ENCODE measurements at places on chromosomes 2 and 18.

DNA sequence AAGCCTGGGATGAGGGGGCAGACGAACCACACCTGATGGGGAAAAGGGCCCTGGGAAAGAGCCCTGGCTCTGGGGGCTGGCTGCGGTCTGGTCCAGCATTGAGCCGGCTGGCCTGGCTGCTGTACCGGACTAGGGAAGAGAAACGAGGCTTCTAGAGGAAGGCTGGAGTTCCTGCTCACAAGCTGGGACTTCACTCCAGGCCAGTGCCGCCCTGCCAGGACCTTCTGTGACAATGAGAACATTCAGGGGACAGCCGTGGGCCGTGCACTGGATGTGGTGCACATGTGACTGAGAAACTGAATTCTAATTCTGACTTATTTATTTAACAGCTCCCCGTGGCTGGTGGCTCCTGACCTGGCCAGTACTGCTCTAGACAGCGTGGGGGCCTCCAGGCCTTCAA is 269.3 kb downstream of the HDAC4 start:
- no peak for DNase-seq

DNA sequence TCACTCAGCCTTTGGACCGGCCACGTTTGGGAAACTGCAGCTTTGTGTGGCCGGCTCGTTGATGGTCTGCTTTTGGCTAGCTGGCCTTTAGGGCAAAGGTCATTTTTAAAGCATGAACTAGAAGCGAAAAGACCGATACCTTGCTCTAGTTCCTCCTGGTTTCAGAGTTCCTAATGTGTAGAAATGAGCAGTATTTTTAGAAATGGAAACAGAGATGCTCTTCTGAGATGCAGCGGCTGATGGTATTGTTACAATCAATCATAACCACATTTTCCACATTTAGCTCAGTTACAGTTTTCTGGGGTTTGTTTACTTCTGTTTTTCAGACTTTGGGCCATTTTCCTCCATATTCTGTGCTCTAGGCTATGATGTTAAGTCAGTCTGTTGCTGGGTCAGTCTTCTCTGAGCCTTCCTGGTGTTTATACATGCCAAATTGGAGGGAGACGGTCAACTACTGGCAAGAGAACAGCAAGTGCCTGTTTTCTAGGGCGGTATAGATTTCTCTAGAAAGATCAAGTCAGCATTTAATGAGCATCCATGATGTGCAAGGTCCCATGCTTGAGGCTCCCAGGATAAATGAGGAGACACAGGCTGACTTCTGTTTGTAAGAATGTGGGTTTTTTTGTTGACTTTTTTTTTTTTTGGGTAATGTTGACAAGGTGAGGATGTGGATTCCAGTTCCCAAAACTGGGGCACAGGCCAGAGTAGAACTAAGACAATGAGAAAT is 28.0 kb downstream of the RNF144A start:
- DNase-seq, result no peak

DNA sequence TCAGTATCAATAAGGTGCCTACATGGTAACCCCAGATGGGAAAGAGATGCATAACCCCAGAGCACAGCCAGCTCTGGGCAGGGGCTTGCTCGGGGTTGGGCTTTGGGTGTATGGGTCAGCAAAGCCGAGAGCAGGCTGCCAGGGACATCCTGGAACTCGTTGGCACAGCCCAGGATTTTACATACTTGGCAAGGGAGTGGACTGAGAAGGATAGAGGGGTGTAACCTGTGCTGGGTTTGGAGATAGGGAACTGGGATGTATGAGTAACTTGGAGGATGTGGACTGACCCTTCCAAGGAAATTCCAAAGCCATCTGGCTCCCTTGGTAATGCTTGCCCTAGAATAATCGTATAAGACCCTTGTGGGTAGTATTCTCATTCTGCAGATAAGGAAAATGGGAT is 44.2 kb downstream of the GPR39 start:
- no peak for DNase-seq

- no peak for DNase-seq
Observed at GRCh38 chr2:189338115-189338514, 103.2 kb upstream of the WDR75 start.

GRCh38 chr2:193774166-193774565 is 1579.4 kb upstream of the TMEFF2 start:
- no peak for DNase-seq

DNA sequence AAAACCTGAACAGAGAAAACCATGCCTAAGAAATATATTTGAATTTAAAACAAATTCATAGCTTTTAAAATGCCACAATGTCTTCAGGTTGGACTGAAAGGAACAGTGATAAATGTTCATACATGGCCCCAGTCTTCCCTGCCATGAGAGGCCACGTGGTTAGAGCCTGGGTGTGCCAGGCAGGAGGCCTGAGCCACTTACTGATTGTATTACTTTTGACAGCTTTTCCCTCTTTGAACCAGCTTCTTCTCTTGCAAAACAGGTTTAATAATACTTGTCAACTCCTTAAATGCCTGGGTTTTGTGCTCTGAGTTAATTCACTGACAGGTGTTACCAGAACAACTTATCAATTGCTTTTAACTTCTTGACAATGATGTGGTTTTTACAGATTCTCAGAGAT is 27.0 kb downstream of the RBKS start:
- DNase-seq, result peak; percentile 13

GRCh38 chr2:128474962-128475361 is 156.3 kb upstream of the HS6ST1 start:
- DNase-seq, result no peak

DNA sequence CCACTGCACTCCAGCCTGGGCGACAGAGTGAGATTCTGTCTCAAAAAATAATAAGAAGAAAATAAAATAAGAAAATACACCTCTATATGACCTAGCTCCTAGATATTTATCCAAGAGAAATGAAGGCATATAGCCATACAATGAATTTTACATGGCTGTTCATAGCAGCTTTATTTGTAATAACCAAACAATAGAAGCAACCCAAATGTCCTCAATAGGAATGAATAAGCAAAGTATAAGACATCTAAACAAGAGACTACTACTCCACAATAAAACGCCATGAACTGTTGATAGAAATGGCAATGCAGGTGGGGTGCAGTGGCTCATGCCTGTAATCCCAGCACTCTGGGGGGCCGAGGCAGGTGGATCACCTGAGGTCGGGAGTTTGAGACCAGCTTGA is 31.2 kb upstream of the MYCN start:
- DNase-seq, result no peak

DNA sequence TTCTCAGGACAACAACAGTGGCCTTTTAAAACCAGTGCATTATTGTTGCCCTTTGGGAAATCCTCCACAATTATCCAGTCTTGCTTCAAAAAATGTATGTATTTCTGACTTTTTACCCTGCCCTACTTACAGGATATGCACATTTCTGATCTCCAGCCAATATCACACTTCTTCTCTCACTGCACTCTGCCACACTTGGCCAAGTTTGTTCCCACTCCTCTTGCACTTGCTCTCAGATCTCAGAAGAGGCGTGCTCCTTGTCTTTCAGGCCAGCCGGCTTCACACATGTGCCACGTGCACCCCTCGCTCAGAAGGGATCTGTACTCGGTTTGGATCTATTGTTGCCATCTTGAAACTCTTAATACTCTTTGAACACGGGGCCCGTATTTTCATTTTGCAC is 15.4 kb downstream of the CLUL1 start:
- no peak for DNase-seq

DNA sequence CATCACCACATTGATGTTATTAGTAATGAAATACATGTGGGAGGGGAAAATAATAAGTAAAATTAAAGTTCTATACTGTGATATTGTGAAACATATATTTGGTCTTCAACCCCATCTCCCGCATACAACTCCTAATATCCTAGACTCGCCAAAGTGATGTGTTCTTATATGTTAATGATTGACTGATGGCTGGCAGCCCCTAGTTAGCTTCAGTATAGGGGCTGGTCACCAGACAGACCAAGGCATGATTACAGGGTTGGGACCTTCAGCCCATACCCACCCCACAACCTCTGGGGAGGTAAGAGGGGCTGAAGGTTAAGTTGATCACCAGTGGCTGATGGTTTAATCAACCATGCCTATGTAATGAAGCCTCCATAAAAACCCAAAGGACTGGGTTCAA is 28.1 kb upstream of the MREG start:
- DNase-seq, result no peak

DNA sequence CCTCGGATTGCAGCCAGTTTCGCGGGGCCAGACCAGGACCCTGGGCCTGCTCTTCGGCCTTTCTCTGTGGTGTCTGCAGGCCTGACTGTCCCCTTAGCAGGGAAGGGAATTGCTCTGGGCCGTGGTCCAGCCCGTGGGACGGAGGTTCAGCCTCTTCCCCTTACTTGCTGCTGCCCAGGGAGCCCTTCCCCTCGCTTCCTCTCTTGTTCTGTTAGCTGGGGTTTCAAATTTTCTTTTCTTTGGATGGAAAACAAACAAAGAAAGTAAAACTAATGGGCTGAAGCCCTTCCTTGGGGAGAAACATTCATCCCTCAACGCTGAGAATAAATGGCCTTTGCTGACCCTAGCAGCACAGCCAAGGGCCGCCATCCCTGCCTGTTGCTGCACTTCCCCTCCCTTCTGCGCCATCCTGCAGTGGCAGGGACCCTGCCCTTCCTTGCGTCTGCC is 52.4 kb downstream of the ASAP2 start:
- no peak for DNase-seq

- no peak for DNase-seq
Observed at GRCh38 chr18:43422518-43422917, 145.2 kb upstream of the SYT4 start.

DNA sequence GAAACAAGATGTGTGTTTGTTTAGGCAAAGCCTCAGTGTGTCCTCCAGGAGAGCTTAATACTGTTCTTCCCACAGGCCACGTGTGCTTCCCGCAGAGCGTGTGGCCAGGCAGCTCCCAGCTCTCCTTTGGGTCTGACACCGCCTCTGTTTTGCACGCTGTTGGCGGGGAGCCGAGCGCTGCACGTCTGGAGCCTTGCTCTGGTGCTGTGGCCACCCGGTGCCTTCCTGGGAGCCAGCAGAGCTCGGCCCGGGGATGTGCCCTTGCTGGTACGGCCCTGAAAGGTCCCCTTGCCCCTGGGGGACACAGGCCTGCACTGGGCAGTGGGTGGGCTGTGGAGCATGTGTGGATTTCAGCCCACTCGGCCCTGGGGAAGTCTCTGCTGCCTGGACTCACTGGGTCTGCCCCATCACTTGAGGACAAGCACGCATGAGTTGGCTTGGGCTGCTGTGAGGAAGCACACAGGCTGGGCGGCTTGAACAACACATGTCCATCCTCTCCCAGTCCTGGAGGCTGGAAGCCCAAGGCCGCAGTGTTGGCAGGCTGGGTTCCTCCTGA is 160.7 kb upstream of the HDAC4 start:
- no peak for DNase-seq

GRCh38 chr2:42960002-42960841 is 167.8 kb upstream of the HAAO start:
- no peak for DNase-seq
